Body of pancreas (tissue), 4 donors: ENCODE measurements at places on chromosomes 12 and 14. TPM values are rescaled to one million over a fixed set of nuclear protein-coding genes. Genes with fewer than 3 reads are reported as not detected.

Gene MIP
- not detected for total RNA-seq

Gene PLBD1
- total RNA-seq = 14.5 TPM

Gene FKBP3
- total RNA-seq = 22.1 TPM

Gene NEDD8
- total RNA-seq = 77.6 TPM

Gene PCED1B
- total RNA-seq = 2.3 TPM

Gene DBX2
- total RNA-seq = not detected

Gene C12orf50
- not detected for total RNA-seq

Gene C1QL4
- not detected for total RNA-seq

Gene LRFN5
- total RNA-seq = 0.52 TPM
